Activated naive CD4-positive, alpha-beta T cell treated with anti-CD3 and anti-CD28 coated beads, Interleukin-2, amount 10 ng/mL, durations not matched to agents 5 hours and 36 hours (primary cell): ENCODE measurements at places on chromosomes 3 and 15. TPM values are rescaled to one million over a fixed set of nuclear protein-coding genes. Genes with fewer than 3 reads are reported as not detected.

The OR5K2 gene
- not detected for total RNA-seq

The TJP1 gene
- total RNA-seq, result 0.02 TPM

The GP5 gene
- total RNA-seq, result 4.9 TPM

The LINGO1 gene
- total RNA-seq, result not detected

The GHSR gene
- not detected for total RNA-seq

The SCG5 gene
- total RNA-seq, result 3.0 TPM

The ISLR2 gene
- total RNA-seq, result not detected

The CHL1 gene
- not detected for total RNA-seq

The CHRM5 gene
- not detected for total RNA-seq

The SENP7 gene
- 41.7 TPM for total RNA-seq

The CFAP100 gene
- total RNA-seq, result not detected

The ELL3 gene
- 2.7 TPM for total RNA-seq

The ZIC1 gene
- not detected for total RNA-seq
